Central memory CD4-positive, alpha-beta T cell (primary cell): ENCODE measurements at places on chromosomes 5 and 9.

DNA sequence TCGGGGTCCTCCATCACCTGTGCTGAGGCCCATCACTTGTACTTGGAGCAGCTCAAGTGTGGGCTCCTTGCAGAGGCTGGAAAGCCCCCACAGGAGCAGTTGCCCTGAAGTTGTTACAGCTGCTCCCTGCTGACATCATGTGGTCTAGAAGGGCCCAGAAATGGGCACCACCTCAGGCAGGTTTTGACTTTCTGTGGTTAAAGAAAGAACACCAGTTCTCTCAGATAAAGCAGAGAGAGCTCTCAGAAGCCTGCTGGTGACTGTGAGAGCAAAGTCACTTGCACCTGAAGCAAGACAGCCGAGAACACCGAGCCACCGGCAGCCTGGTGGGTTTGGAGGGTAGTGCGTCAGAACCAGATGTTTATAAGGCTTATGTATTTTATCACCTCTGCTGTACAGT lies 70.4 kb downstream of the MVB12B start:
- peak; percentile 68 for DNase-seq

GRCh38 chr5:96348536-96348935 lies 84.5 kb downstream of the PCSK1 start:
- DNase-seq: no peak

DNA sequence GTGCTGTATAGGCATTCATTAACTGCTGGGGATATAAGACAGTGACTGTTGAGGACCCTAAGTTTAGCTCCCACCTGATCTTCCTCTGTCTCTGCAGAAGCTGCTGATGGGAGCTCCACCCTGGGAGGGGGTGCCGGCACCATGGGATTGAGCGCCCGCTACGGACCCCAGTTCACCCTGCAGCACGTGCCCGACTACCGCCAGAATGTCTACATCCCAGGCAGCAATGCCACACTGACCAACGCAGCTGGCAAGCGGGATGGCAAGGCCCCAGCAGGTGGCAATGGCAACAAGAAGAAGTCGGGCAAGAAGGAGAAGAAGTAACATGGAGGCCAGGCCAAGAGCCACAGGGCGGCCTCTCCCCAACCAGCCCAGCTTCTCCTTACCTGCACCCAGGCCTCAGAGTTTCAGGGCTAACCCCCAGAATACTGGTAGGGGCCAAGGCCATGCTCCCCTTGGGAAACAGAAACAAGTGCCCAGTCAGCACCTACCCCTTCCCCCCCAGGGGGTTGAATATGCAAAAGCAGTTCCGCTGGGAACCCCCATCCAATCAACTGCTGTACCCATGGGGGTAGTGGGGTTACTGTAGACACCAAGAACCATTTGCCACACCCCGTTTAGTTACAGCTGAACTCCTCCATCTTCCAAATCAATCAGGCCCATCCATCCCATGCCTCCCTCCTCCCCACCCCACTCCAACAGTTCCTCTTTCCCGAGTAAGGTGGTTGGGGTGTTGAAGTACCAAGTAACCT lies 22.1 kb downstream of the PCDHGC5 start:
- DNase-seq: no peak

DNA sequence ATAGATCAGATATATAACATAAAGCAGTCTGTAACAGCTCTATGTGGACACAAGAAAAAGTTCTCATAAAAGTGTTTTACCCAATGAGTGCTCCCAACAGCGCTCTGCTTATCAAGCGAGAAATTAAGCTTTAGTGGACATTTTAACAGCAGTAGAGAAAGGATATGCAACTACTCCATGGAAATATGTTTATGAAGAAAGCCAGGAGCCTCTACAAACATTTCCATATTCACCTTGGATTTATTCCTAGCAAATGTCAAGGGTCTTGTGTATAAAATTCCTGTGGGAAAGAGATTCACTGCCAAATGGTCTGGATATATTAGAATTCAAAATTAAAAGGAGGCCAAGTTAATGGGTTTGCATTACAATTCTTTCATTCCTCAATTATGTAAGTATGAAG lies 66.5 kb downstream of the DTWD2 start:
- no peak for DNase-seq

- no peak for DNase-seq
Observed at GRCh38 chr5:37916525-37916924, 76.7 kb upstream of the GDNF start.

DNA sequence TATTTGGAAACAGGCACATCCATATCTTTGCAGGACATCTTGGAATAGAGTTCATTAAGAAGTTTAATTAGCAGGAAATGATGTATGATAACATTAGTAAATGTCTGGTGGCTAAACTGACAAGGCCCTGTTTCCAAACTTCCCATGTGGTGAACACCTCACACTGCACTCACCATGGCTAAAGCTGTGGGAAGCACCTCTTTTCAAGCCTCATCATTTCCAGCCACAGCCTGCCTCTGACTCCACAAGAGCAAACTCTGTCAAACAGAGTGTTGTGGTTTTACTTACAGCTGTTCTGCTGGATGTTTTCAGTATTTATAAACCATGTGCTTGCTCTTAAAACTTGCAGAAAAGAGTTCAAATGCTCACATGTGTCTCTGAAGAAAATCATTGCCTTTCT lies 14.9 kb upstream of the NDUFB6 start:
- no peak for DNase-seq

DNA sequence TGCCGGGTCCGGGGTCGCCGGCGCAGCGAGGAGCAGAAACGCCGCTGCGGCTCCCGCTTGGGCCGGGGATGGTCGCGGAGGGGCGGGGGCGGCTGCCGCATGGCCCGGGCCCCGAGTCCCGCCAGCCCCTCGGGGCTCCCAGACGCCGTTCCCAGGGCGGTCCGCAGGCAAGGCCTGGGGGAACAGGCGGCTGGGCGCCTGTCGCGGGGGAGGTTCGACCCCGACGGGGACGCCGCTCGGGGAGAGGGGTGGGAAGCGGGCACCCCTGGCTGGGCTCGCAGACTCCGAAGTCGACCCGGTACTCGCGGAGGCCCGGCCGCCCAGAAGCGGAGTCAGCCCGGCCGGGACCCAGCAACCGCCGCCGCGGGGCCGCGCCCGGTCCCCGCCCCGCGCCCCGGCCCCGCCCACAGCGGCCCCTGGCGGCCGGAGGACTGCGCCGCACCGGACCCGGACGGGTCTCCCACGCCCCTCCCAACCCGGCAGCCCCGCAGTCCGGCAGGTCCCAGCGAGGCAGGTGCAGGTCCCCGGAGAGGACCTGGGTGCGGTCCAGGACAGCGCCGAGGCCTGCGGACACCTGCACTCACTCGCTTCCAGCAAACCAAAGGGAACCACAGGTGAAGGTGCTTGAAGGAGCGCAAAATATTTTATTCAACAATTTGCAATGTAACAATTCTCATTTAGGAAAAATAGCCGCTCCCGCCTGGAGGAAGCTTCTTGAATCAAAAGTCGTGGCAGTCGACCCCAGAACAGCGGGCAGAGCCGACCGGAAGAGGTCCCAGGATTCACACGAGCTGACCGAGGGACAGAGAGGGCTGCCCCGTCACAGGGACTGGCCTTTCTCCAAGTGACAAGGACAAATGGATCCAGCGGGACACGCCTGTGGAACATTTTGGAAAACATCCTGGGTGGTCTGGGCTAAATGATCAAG lies at the start of gene INPP5E:
Gene INPP5E, minus strand, starts transcription at position 365 of the 928 bp plus-strand sequence. CDS start 426 bp downstream, outside the sequence.
- DNase-seq: peak; percentile 77

DNA sequence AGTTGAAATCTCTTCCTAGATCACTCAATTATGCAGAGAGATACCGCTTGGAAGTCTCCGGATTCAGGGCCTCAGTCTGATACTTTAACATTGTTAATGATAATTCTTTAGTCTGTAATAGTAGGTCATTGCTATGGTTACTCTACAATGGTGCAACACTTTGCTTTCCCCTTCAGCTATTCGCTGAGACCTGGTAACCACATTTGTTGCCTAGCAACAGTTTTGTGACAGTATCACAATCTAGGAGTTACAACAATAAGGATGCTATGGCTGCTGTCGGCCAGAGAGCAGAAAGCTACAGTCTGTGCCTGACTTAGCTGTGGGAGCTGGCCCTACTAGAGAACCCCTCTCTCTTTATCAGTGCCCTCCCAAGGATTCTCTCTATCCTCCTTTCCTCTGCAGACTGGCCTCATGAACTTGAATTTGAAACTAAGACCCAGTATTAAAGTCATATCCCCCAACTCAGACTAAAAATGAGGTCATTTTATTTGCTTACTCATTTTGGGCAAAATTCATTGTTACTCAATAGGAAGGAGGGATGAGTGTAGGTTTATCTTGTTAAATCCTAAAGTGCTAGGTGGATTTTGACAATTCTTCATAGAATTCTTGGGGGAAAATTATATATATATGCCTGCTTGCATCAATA lies 39.3 kb downstream of the NR2F1 start:
- DNase-seq: peak; percentile 81

GRCh38 chr5:43415935-43416802 lies 4.0 kb upstream of the CCL28 start:
- DNase-seq: no peak

DNA sequence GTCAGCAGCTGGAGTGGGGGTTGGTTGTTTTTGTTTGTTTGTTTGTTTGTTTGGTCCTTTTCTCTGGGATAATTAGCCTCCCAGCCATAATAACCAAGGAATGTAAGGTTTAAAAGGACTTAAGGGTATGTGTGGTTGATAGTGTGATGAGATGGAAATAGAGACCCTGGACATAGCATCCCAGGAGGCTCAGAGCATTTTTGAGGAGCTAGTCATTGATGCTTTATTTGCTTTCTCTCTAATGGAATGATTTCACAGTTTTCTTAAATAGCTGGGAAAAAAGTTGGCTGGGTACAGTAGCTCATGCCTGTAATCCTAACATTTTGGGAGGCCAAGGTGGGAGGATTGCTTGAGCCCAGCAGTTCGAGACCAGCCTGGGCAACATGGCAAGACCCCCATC lies 45.1 kb downstream of the TTC1 start:
- no peak for DNase-seq

DNA sequence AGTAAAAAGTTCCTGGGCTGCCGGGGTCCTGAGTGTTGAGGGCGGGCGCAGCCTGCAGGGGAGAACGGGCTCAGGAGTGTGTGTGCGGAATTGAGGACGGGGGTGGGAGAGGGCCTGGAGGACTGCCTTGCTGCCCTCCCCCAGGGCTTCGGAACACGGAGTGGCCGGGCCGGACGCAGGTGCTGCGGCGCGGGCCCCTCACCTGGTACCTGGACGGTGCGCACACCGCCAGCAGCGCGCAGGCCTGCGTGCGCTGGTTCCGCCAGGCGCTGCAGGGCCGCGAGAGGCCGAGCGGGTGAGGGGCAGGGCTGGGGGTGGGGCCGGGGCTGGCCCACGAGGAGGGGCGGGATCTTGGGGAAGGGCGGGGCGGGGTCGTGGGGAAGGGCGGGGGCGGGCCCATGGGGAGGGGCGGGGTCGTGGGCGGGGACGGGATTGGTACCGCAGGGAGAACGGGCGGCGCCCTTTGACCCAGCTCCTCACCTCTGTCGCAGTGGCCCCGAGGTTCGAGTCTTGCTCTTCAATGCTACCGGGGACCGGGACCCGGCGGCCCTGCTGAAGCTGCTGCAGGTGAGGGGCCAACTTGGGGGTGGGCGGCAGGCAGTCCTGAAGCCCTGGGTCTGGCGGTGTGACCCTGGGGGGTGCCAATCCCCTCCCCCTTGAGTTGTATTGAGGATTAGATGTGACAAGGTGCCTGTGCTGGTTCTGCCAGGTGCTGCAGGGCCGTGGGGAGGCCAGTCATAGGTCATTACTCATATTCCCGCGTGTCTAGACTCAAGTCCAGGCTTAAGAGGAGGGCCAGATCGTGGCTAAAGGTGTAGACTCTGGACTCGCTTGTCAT lies 7.1 kb downstream of the FPGS start:
- DNase-seq: no peak

- DNase-seq: no peak
Observed at GRCh38 chr5:145859897-145860296, 12.9 kb downstream of the GRXCR2 start.

DNA sequence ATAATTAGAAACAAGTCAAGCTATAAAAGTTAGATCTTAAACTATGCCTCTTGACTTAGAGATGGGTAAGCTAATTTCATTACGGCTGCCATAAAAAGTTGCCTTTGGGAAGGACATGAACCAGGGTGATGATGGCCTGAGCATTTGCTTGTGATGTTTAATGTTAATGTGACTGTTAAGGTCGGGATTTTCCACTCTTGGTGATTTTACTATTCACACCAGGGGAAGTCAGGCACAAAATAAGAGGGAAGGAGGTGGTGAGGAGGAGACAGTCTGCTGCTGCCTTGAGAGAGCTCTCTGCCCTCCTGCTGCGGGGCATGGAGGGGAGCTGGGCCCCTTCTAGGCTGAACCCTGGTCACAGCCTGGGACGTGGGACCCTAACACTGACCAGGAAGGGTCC lies 34.4 kb downstream of the AHRR start:
- DNase-seq: no peak

- DNase-seq: no peak
Observed at GRCh38 chr9:105004466-105005090, 76.6 kb upstream of the ABCA1 start.

DNA sequence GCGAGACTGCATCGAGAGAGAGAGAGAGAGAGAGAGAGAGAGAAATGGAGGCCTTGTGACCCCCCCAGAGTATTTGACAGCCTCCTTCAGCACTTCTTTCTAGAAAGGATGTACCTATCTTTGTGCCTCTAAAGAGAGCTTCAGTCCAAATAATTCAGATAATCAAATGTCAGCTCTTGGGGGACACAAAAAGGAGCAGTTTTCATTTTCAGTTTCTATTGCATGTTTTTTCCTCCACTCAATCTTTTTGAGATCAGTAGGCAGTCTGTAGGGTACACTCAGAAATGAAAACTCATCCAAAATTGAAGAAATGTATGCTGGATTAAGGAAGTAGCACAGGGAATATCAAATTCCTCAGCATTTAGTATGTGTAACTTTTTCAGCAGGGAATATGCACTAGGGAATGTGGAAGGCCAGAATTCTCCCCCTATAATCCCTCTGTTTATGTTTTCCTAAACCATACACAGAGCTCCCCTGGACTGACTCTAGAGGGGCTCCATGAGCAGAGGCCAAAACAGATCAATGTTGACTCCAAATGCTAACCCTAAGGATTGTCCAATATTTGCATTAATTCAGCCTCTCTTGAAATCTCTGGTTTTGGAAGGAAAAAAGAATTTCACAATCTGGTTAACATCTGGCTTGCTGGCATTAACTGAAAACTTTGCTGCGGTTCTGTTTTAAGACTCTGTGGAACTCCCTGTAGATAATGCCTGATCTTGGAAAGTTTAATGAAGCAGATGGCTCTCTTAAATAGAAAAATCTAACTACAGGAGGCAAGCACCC lies 250.1 kb downstream of the CEMIP2 start:
- DNase-seq: no peak

DNA sequence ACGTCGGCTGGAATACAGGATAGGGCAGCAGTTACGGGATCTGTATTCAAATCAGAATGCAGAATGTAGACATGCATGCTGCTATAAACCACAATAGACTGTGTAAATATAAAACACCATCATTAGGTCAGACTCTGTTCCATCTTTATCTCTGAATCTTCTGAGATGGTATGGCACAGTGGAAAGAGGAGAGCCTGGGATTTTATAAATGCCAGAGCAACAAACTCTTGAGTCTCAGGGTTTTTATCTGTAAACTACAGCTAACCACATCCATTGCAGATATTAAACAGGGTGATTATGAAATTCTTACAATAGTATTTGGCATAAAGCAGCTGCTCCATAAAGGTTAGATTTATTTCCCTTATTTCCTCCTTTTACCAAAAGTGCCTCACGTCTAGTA lies 108.7 kb downstream of the ZDHHC21 start:
- no peak for DNase-seq
